ENCODE measurements at places on chromosomes 13 and 19. TPM values are rescaled to one million over a fixed set of nuclear protein-coding genes. Genes with fewer than 3 reads are reported as not detected.

DNA sequence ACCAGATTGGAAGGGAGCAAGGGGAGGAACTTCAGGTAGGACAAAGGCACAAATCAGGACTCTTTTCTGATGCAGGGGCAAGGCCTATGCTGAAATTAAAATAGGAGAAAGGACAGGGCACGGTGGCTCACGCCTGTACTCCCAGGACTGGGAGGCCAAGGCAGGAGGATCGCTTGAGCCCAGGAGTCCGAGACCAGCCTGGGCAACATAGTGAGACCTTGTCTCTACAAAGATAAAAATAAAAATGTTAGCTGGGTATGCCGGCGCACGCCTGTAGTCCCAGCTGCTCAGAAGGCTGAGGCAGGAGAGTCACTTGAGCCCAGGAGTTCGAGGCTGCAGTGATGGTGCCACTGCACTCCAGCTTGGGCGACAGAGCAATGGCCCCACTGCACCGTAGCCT is 5.7 kb downstream of the SLC17A7 start:
- DNase-seq: no peak

OR4F17 gene
- total RNA-seq: not detected

DDX39A gene
- 83.0 TPM for total RNA-seq

- DNase-seq: no peak
Observed at GRCh38 chr13:77811381-77811780, 107.2 kb downstream of the EDNRB start.

FUZ gene
- 14.3 TPM for total RNA-seq

DNA sequence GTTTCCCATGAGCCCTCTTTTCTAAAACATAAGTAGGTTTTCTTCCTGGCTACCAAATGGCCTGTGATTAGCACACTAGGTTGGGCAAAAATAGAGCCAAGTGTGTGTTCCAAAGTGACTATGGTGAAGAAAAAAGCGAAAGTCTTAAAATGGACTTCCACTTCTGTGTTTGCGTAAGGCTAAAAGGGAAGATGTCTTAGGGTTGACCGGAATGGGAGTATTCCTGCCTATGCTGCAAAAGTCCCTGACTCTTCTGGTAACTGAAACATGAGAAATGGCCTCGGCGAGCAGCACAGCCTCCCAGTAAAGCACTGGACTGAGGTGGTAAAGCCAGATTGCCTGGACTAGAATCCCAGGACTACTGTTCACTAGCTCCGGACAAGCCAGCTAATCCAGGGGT is 2.4 kb upstream of the FPR1 start:
- DNase-seq: no peak

TNNI3 gene
- not detected for total RNA-seq

IGLON5 gene
- total RNA-seq: not detected

DNA sequence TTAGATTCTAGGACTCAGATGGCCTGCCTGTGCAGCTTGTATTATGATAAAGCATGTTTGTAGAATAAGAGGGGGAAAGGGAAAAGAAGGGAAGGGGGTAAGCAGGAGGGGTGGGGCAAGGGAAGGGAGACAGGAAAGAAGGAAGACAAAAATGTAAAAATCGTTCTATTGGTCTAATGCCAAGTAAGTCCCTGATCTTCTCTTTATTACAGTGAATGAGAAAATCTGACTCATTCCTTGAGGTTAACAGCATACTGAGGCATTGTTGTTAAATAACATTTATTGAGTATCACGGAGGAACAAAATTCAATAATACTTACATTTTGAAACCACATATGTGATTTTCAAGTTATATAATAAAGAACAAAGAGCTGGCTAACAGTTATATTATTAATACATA is 1534.7 kb downstream of the OLFM4 start:
- no peak for DNase-seq

DNA sequence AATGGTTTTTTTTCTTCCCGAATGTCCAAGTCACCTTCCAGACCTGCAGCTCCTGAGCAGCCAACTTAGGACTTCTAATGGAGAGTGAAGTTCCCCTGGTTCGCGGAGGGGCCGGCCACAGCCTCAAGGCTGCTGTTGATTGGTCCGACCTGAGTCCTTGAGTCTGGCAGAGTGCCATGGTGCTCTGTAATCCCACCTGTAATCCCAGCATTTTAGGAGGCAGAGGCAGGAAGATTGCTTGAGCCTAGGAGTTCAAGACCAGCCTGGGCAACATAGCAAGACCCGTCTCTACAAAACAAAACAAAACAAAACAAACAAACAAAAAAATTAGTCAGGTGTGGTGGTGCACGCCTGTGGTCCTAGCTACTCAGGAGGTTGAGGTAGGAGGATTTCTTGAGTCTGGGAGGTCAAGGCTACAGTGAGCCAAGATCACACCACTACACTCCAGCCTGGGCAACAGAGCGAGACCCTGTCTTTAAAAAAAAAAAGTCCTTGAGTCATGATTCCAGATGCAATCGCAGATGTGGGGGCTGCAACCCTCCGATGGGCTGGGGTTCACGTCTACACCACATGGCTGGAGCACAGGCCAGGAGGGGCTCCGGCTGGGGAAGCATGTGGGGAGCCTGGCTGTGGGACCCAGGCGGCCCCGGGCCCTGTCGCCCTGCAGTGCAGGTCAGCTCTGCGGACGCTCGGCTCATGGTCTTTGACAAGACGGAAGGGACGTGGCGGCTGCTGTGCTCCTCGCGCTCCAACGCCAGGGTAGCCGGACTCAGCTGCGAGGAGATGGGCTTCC is 17.7 kb downstream of the HPN start:
- DNase-seq: no peak

Measured in IMR-90 (cell line).